GM23248 (cell line): ENCODE measurements at places on chromosomes 7 and 10. TPM values are rescaled to one million over a fixed set of nuclear protein-coding genes. Genes with fewer than 3 reads are reported as not detected.

DNA sequence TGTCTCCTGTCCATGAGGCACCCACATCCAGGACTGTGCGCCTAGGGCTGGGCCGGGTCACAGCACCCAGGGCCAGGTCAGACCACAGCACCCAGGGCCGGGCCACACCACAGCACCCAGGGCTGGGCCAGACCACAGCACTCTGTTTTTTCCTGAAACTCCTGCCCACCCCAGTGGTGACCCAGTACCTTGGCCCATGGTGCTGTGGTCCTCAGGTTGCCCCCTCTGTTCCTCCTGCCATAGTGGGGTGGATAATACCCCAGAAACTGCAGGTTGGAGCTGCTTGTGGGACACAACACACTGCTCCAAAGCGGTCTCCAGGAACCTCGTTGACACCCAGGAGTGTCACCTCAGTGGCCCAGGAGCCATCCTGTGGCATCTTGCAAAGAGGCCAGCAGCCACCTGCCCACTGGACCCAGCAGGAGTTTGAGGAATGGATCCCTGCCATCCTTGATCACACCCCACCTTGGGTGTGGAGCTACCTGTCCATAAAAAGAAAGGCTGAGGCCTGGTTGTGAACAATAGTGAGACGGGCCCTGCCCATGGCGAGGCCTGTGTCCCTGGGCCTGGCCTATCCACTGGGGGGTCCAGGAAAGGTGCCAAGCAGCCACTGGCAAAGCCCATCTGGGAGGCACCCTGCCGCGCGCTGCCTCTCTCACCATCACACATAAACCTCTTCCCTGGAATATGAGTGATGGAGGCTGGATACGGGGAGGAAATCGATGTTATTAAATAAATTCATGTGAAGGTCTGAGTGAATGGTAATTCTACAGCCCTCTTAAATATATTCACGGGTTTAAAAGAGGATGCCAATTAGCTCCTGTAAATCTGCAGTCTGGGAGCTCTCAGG is 89.0 kb downstream of the NKX6-2 start:
- no peak for DNase-seq

Gene EPDR1
- total RNA-seq = 1.5 and 5.2 TPM in 2 replicates

DNA sequence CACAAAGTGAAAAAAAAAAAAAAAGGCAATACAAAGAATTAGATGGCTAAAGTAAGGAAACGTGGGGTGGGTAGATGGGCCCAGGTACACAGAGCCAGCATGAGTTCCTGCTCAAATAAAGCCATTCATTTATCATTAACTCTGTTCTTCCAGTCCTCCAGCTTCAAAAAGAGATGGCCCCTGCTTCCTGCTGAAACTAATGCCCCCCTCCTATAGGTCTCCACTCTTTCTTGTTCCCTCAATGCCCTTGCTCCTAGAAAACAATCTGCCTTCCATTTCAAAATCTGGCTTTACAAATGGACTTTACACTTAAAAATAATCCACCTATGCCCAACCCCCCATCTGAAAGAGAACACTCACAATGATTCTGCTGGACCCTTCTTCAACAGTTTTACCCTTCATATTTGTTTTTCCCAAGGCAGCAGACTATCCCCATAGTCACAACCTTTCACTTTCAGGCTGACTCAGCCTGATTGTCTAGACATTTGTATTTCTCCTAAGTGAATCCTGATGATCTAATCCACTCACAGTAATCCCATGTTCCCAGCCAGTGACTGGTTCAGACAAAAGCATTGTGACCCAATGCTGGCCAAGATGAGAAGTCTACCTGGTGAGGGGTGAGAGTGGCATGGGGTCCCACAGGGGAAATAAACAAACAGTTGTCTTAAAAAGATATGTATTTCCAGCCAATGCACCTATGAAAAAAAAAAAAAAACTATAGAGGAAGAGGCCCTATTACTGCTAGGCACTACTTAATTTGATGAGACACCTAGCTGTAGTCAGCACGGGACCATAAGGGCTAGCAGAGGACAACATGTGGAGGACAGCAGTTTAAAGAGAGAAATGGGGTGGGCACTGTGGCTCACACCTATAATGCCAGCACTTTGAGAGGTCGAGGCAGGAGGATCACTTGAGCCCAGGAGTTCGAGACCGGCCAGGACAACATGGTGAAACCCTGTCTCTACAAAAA is 74.6 kb upstream of the GRID1 start:
- peak; percentile 92 for DNase-seq

DNA sequence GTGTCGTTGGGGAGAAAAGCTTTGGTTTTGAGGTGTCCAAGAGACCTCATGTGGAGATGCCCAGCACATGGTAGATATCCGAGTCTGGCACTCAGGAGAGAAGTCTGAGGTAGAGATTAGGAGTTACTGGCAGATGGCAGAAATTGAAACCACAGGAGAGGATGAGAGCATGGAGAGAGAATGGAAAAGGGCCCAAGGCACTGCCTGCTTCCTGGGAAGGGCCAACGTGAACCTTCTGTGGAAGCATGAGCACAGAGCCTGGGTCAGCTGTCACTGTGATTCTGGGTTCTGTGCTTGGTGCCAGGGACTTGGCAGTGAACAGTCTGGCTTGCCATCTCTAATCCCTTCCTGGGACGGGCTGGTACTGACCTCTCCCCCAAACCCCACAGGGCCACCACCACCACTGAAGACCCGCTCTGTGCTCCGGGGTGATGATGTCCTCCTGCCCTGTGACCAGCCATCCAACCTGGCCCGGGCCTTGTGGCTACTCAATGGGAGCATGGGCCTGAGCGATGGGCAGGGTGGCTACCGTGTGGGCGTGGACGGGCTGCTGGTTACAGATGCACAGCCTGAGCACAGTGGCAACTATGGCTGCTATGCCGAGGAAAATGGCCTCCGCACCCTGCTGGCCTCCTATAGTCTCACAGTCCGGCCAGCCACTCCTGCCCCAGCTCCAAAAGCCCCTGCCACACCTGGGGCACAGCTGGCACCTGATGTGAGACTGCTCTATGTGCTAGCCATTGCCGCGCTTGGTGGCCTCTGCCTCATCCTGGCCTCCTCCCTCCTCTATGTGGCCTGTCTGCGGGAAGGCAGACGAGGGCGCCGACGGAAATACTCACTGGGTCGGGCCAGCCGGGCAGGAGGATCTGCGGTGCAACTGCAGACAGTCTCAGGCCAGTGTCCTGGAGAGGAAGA is 4.1 kb downstream of the MRPL43 start:
- DNase-seq = no peak

DNA sequence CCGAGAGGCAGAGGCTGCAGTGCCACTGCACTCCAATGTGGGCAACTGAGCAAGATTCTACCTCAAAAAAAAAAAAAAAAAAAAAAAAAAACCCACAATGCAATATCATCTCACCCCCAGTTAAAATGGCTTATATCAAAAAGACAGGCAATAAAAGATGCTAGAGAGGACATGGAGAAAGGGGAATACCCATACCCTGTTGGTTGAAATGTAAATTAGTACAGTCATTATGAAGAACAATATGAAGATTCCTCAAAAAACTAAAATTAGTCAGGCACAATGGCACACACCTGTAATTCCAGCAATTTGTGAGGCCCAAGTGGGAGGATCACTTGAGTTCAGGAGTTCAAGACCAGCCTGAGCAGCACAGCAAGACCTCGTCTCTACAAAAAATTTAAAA is 25.7 kb downstream of the ABI1 start:
- DNase-seq = no peak

GRCh38 chr10:80196270-80196949 is 8.9 kb downstream of the ANXA11 start:
- peak; percentile 82 for DNase-seq

DNA sequence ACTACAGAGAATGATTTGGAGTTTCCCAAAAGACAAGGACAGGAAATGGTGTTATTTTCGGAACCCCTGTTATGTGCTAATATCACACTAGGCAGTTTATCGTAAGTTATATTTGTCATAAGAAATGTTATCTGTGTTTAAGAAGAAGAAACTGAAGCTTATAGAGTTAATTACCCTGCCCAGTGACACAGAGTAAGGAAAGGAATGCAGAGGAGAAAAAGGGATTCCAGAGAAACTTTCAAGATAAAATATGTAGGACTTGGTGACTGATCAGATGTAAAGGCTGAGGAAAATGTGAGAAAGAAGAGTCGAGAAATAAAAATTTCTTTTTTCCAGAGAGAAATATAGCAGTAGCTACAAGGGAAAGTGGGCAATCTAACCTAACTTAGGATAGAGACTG is 63.5 kb upstream of the ZNF746 start:
- DNase-seq = peak; percentile 29

DNA sequence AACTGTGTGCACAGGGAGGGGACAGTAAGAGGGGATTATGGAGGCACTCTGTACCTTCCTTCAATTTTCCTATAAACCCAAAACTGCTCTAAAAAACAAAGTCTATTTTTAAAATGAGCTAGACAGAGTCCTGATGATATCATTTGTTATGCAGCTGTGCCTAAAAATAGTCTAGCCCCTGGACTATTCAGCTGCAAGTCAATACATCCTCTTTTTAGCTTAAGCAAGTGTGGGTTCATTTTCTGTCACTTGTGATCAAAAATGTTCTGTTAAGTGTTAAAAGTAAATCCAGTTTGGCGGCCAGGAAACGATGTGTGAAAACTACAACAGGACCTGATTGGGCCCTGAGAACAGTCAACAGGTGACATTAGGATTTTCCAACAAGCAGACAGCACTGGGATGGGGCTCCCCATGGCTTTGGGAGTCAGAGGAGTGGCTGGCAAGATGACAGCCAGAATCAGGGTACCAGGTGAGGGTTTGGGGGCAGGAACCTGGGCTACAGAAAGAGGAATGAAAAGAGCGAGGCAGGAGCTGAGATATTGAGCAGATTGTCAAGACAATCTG is 33.9 kb downstream of the FAM107B start:
- DNase-seq = no peak

Gene CDC14C
- 0.11 TPM in 1 of 2 replicates, not detected in the other for total RNA-seq

GRCh38 chr10:125363791-125364190 is 203.4 kb upstream of the CTBP2 start:
- DNase-seq = no peak

GRCh38 chr7:149188213-149188612 is 7.1 kb upstream of the ZNF282 start:
- DNase-seq = no peak

DNA sequence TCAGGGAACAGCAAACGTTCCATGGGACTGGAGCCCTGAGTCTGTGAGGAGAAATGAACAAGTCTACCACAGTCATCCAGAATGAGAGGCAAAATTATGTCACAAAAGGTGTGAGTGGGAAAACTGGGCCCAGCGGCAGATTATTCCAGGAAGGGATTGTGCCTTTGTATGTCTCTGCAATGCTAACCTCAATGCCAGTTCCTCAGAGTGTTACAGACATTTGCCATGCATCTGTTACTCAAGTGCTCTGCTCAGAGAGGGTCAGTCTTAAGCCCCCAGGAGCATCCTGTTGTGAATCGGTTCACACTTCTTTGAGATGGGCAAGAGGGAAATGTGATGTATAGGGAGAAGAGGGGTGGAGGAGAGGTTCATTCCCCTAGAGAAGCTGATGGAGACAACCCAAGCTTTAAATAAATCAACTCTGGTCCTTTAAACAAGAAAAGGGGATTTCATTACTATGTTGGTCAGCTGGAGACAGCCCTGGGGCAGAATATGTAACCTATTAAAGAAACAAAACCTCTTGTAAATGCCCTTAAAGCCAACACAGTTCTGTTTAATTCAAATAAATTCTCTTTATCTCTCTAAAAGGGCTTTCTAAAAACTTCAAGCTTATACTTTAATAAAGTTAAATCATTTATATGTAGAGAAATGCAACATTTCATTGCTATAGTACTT is 85.9 kb upstream of the GRB10 start:
- peak; percentile 34 for DNase-seq

- peak; percentile 56 for DNase-seq
Observed at GRCh38 chr7:41448104-41448503, 254.8 kb downstream of the INHBA start.

Gene CARD11
- total RNA-seq = not detected in 2 replicates

- peak; percentile 85 for DNase-seq
Observed at GRCh38 chr7:120988591-120989256, at the start of gene CPED1. CPED1 (plus strand) TSS chr7:120988711; CDS start chr7:120989622, 911 bp downstream.

Gene CALML5
- not detected in 2 replicates for total RNA-seq

DNA sequence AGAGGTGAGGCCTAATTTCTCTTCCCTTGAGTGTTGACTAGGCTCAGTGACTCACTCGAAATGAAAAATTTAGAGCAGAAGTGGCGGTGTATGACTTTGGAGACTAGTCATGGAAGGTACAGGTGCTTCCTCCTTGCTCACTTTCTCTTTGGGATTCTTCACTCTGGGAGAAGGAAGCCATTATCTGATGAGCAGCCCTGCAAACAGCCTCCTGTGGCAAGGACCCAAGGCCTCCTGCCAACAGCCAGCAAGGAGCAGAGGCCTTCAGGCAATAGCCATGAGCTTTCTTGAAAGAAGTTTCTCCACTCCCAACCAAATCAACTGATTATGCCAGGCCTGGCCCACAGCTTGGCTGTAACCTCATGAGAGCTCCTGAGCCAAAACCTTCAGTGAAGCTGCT is 369.6 kb upstream of the VWC2 start:
- DNase-seq = no peak

- DNase-seq = peak; percentile 68
Observed at GRCh38 chr7:114026486-114027089, 107.8 kb upstream of the PPP1R3A start.

- no peak for DNase-seq
Observed at GRCh38 chr7:25725451-25725850, 426.5 kb upstream of the NFE2L3 start.

DNA sequence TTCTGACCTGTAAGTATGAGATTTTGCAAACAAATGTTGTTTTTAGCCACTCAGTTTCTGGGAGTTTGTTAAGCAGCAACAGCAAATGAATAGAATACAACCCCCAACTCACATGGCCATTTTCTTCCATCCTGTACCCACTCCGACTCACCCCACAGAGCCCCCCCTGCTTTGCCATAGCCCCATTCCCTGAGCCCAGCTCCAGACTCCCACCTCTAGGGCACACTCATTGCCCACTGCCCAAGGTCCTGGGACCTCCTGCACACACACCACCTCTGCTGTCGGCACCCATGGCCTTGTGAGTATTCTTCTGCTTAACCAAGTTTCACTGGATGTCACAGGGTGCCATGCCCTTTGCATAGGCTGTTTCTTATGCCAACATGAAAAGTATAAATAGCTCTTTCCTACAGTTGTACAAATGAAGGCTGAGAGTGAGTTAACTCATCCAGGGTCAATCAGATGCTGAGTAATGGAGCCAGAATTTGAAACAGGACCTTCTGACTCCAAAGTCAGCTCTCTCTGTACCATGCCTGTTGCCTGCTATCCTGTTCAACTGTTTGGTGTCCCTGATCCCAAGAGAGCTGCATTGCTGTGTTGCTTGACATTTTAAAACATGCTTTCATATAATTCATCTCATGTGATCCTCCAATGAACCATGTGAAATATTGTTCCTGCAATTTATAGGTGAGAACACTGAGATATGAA is 367.8 kb upstream of the ZMIZ1 start:
- DNase-seq = peak; percentile 41

GRCh38 chr7:4693749-4694148 is 11.7 kb downstream of the FOXK1 start:
- DNase-seq = no peak

Gene ITPRID1
- total RNA-seq = not detected in 2 replicates
